Fibroblast of skin of abdomen (primary cell): ENCODE measurements at places on chromosomes 1 and 21.

GRCh38 chr1:232376632-232377493, 253.1 kb downstream of the SIPA1L2 start:
- no peak for DNase-seq

- no peak for DNase-seq
Measured at GRCh38 chr1:202658769-202659168, 51.5 kb downstream of the SYT2 start.

GRCh38 chr21:43864962-43865539, at the start of gene AGPAT3:
Gene AGPAT3, plus strand, starts transcription at chr21:43865223. Its CDS starts 94,459 bp downstream, at chr21:43959682.
- DNase-seq, result no peak

DNA sequence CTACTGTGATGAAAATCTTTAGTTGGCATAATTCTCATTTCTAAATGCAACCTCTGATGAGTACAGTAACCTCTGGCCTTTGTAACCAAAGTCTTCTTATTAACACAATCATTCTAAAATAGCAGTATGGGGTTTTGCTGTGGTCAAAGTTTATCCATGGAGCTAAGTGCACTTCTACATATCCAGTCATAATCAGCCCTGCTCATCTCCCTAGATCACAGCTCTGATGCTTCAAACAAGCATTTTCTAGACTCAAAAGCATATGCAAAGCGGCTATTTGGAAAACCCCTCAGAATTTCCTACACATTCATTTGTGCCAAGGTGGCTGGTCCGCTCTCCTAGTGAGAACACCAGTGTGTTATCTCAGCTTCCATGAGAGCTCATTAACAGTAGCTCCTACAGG, 418.6 kb downstream of the MRPL39 start:
- no peak for DNase-seq

GRCh38 chr1:245060684-245061374, 94.0 kb upstream of the KIF26B start:
- DNase-seq, result no peak

DNA sequence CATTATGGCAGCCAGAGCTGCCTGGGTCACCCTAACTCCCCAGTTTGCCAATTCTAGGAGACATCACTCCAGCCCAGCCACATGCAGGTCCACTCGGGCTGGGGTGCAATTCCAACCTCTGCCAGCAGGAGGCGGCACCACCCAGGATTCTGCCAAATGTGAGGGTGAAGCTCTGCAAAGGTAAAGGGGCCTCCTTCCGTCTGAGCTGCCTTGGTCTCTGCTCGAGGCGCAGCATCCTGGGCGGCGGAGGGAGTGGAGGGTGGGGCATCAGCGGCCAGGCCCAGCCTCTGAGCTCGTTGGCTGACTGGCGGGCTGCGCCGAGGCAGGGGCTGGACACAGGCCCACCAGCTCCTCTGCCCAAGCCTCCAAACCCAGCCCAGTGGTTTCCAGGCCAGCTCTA, 63.8 kb downstream of the ARHGEF16 start:
- DNase-seq, result no peak

GRCh38 chr1:168082008-168082876, 54.5 kb downstream of the GPR161 start:
- DNase-seq, result peak; percentile 71

DNA sequence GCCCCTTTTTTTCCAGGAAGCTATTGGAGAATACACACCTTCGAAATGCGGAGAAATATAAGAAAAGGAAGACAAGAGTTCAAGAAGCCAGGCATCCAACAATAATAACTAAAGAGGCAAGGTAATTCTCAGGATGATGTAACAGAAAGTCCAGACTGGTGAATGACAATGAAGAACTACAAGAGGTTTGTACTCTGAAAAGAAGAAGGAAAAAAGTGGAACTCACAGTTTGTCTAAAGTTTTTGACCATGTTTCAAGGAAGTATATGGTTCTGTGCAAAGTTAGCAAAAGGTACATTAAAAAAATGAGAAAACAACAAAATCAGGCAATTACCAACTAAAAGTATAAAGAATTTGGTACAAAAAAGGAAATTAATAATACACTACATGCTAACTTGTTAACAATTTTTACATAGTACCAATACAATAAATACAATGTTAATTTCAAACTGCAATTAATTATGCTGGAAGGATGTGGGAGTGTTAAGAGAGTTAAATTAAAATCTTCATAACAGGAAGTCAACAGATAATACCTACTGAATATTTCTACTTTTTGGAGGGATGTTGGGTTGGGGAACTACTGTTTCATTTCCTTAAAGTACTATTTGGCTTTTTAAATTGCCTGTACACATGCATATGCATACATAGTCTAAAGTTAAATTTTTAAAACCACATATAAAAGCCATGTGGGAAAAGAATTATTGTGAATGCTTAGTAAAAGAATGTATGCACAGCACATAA, 12.9 kb upstream of the CD55 start:
- DNase-seq, result no peak

- DNase-seq, result no peak
Measured at GRCh38 chr1:39094685-39095084, 68.5 kb downstream of the NDUFS5 start.

GRCh38 chr21:25881524-25882376, 147.0 kb downstream of the GABPA start:
- DNase-seq, result peak; percentile 53

DNA sequence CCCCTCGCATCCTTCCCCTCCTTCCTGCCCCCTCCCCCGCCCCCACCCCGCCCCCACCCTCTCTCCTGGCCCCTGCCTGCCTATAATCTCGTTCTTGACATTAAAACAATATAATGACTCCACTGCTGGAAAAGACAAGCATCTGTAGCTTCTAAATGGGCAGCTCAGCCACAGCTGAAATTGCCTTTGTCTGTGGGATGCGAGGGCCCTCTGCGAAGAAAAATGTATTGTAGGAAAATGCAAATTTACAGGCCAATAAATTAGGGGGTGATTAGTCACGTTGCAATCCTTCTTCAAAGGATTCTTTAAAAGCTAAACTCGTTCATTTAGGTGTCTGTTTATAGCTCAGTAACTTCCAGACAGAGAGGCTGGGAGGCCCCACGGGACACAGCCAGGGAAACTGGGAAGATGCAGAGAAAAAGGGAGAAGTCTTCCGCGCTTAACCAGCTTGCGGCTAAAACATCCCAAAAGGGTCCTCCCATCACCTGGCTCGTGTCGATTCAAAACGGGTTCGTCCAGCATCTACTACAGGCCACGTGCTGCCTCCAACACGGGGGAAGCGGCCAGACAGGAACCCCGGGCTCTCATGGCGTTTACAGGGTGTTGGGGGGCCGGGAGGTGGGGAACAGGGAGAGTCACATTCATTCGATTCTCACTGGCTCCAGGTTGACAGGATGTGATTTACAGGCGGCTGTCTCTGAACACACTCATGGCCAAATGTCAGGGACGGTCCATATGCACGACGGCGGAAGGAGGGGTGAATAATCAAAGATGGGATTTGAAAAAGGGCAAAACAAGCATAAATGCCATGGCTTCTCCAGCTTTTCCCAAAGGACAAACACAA, 100.5 kb upstream of the ZBTB40 start:
- no peak for DNase-seq

DNA sequence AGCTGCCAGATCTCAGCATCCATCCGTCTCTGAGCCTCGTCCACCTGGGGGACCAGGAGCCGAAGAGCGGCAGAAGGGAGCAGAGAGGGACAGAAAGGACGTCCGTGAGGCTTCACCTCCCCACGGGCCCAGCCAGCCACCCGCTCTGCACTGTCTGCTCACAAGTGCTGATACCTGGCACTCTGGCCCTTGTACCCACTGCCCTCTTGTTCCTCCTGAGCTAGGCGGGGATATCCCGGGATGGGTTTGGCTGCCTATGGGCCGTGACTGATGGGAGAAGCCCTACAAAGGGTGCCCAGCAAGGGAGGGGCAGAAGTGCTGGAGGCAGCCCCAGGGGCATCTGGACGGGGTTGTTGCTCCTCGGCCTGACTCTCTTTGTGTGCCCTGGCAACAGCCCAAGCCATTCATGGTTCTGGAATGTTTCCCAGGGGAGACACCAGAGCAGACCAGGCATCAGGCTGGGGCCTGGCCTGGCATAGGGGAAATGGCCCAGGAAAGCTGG, 57.6 kb downstream of the LDLRAD2 start:
- DNase-seq, result peak; percentile 83

DNA sequence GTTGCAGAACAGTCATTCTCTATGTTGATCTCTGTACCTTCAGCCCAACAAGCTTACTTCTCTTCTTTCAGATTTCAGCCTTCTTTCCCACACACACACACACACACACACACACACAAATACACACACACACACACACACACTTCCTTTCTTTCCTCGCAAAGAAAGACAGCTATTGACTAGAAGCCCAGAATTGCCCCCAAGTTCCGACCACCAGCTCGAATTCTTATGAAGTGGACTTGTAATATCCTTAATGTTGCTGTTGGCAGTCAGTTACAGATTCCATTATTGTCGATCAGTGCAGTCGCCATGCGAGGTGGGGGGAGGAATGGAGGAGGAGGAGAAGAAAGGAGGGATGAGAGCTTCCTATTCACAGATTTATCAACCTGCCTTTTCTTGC, 125.5 kb downstream of the CLEC20A start:
- peak; percentile 49 for DNase-seq

- DNase-seq, result no peak
Measured at GRCh38 chr1:32680642-32681041, 21.9 kb downstream of the SYNC start.

DNA sequence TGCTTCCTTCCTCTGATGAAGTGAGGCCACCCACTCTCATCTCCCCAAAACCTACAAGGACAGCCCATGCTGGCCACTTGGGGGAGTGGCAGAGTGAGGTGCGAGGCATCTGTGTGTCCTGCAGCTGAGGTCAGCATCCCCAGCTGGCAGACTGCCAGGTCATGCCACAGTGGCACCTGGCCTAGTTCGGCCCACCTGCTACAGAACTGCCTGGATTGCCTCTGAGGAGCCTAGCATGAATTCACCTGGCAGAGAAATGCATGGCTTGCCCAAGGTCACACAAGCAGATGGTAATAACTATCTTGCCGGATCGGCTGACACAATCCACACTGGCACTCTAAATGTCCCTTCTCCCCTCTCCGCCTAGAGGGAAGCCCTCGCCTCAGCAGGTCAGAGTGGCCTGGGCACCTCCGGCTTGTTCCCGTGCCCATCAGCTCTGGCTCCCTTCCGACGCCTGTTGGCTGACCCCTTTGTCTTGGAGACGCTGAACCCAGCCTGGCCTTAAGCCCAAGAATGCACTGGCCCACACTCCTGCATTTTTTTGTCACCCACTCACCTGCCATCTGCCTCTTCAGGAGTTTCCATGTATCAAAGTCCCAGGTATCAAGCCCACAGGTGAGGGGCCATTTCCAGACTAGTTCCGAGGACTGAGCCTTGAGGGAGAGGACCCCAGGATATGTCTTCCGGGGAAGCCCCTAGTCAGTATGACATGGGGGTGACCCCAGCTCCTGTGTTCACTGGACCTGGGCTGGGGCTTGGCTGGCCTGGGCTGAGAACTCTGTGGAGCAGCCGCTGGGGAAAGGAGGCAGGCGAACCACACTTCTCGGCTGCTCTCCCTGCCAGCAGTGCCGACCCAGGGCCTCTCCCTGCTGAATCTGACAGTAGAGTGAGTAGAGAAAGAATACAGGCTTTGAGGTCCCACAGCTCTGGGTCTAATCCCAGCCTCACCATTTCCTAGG, 21.7 kb downstream of the ECE1 start:
- no peak for DNase-seq

- DNase-seq, result no peak
Measured at GRCh38 chr1:197081117-197081753, 14.2 kb upstream of the F13B start.

GRCh38 chr1:169620565-169620964, 9.4 kb downstream of the SELP start:
- DNase-seq, result no peak

- DNase-seq, result no peak
Measured at GRCh38 chr21:38314558-38314957, 57.8 kb downstream of the KCNJ15 start.

DNA sequence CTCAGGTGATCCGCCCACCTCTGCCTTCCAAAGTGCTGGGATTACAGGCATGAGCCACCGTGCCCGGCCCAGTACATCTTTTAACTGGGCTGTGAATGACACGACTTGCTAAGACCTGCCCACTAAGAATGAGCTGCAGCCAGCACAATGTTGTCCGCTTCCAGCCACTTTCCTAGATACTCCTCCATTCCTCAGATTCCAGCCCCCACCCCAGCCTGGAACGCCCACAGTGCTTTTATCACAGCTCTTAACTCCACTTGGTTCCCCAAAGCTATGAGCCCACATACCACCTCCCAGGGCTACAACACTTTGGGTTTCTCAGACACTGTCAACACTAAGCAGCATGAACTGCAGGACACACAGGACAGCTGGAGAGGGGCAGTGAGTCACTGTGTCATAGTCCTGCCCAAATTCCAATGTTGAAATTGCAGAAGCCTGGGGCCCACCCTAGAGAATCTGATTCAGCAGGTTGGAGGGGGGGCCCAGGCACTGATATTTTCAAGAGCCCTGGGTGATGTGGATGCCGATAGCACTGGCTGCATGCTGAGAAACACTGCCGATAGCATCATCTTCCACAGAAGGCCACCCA, 58.0 kb downstream of the ACBD3 start:
- DNase-seq, result peak; percentile 63

GRCh38 chr1:199741586-199741985, 285.9 kb upstream of the NR5A2 start:
- no peak for DNase-seq

DNA sequence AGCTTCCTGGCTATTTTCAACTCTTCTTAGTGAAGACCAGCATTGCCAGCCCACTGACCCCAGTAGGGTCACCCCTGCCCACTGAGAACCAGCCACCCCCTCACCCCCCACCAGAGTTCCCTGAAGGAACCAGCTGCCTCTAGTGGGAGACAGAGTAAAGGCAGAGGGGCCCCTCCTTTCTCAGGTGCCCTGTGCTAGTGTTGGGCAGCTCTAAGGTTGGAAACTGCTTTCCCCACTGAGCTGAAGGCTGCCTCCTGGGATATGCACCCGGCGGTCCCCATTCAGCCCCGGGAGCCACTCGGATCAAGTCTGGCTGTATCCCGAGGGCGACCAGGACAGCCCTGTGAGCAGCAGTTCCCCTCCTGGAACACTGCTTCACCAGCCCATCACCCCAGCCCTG, 111.0 kb downstream of the PGBD5 start:
- no peak for DNase-seq

GRCh38 chr1:151716771-151717631, at the start of gene CELF3:
Gene CELF3, minus strand, starts transcription at chr1:151716803. Its CDS starts 783 bp downstream, at chr1:151716020.
- DNase-seq, result no peak
